Brain pericyte (primary cell): ENCODE measurements at places on chromosomes 16 and 17.

DNA sequence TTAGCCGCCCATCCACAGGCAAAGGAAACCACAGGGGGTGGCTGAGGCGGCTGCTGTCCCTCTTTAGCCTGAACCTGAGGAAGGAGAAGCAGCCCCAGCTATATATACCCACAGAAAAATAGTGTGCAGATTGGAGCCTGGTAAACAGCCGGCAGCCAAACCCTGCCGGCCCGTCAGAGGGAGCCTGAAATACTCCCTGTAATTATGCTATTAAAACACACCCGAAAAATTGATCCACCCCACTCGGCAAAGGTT lies 6.8 kb downstream of the PIEZO1 start:
- DNase-seq: no peak

DNA sequence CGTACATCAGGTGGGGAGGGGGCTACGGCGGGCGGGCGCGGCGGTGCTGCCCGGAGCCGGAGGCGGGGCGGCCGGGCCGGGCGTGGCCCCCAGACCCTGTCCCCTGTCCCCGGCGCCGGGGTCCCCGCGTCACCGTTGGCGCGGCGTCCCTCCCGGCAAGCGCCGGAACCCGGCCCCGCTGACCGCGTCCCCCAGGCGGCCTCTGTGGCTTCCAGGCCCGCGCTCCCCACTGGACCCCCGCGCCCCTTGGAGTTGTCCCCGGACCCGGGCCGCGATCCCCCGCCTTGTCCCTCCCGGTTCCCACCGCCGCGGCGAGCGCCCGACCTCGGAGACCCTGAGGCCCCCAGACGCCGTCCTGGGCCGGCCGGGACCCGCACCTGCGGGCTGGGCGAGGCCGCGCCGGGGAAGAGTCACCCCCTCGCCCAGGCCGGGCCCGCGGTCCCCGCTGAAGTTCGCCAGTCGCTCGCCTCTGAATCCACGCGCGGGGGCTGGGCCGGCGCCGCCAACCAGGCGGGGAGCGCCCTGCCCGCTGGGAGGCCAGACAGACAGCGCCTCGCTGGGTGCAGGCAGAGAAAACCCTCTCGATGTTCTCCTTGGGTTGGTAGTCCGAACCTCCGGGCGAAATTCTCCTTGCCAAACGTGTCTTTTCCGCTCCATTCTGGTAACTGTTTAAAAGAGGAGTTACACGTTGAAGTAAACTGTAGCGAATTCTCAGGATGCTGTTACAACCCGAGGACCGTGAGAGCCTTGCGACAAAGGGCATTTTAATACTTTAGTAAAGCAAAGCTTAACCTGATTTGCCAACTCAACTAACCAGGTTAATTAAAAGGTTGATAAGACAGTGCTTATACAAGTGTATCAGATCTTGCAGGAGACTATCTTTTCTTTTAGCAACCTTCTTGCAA lies 761 bp downstream of the GAN start:
- no peak for DNase-seq

GRCh38 chr16:7650431-7650830 lies 317.8 kb downstream of the RBFOX1 start:
- no peak for DNase-seq

- DNase-seq: no peak
Measured at GRCh38 chr16:7422036-7422888, 89.6 kb downstream of the RBFOX1 start.

GRCh38 chr16:81744911-81745310 lies 34.2 kb upstream of the PLCG2 start:
- no peak for DNase-seq

DNA sequence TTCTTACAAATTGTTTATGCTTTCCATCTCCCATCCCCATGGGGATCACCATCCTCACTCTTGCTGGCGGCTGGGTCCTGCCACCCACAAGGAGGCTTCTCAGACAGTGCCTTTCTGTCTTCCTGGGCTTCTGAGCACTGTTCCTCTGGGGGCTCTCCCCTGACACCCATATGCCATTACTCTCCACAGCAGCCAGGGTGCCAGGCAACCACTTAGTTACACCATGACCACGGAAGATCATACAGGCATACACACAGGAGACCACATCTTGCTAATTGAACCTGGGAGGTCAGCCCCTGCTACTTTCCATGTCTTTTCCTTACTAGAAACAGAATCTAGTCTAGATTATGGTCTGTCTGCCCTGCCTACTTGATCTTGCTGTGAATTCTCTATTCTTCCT lies 27.7 kb upstream of the HS3ST2 start:
- no peak for DNase-seq

GRCh38 chr17:59637611-59638310 lies 18.1 kb downstream of the CLTC start:
- no peak for DNase-seq

DNA sequence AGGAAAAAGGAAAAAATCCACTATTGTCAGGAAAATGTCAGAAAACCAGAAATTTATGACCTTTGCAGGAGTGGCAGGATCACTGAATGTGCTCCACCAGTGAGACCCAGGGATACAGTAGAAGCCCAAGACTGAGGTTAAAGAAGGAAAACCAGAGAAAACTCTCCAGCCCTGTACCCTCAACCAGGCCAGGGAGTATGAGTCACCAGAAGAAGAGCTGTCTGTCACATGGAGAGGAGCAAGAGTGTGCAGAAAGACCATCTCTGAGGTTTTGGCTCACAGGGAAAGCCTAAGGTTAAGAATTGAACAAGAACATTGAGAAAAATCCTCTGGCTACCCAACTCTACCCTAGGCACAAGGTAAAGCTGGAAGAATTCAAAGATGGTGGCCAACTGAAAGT lies 47.6 kb upstream of the MON1B start:
- DNase-seq: no peak

GRCh38 chr17:72474719-72475477 lies 354.1 kb downstream of the SOX9 start:
- no peak for DNase-seq

DNA sequence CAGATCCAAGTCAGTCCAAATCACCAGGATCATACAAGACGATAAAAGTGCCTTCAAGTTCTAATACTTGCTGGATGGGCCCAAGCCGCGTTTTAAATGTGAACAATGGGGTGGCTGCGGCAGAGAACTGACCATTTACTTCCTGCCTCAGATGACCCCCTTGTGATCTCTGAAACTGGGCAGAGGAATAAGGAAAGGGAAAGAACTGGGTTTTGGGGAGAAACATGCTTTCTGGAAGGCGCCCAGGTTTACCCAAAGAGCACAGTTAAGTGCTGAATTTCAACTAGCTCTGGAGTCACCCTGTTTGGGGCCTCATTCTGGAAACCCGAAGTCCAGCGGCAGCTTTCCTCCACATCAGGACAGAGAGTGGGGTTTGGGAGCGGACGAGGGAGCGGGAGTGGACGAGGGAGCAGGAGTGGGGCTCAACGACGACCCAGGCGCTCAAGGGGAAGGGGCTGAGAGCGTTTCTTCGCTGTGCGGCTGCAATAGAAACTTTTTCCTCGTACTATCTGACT lies 1.6 kb downstream of the FAM20A start:
- no peak for DNase-seq

DNA sequence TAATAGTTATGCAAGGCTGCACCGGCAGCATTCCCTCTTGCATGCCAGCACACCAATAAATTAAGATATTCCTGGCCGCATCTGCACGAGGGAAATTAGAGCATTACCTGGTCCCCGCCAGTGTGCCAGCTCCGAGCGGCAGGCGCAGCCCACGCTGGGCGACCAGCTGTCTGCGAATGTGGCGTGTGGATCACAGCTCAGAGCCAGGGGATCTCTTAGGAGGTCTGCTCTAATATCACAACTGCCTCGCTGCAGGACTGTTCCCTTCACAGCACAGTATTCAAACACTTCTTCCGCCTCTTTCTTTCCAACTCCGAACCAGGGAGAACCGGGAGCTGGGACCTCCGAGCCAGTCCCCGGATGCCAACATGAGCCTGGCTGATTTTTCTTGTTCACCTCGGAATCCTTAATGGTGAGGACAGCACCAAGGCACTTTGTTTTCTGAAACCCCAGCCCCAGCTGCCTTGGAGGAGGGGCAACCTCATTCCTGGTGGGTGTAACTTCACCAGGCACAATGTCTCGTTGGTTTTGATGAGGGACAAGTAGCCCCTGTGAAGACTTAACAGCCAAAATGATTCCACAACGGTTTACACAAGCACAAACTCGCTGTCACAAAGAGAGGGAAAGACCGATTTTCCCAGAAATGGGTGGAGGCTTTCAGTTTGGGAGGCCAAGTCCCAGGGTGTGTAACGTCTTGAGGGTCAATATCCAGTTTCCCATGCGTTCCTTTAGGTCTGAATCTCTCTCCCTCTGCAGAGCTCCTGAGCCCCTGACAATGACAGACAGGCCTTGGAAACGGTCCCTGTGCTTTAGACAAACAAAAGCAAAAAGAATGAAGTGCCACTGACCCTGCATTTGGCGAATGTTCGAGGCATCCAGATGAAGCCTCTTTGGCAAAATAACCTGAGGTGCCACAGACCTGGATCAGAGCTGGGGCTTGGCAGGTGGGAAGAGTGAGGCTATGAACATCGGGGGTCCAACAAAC lies 213.2 kb downstream of the C16orf78 start:
- DNase-seq: no peak

DNA sequence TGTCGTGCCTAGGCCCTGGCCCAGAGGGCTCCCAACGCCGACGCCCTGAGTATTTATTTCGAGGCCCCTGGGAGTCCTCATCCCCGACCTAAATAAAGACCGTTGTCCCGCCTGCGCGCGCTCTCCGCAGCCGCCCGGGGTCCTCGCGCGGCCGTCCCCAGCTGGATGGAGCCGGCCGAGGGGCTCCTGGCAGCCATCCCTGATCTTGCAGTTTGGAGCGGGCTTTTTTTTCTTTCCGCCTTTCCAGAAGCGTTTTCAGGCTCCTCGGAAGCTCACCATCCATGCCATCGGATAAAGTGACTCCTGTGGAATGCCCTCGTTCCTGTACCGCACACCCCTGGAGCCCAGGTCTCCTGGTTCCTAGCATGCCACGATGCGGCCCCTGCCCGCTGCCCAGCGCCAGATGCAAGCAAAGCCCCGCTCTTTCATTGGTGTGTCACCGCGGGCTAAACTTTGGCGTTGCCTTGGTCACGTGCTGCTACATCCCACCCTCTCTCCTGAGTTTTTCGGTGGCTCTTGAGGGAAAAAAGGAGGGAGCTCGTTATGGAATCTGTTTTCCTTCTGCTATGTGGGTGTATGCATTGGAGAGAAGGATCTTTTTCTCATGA lies 716 bp downstream of the TMEM94 start:
- no peak for DNase-seq

- DNase-seq: no peak
Measured at GRCh38 chr17:29577001-29577370, 8.5 kb downstream of the TP53I13 start.

DNA sequence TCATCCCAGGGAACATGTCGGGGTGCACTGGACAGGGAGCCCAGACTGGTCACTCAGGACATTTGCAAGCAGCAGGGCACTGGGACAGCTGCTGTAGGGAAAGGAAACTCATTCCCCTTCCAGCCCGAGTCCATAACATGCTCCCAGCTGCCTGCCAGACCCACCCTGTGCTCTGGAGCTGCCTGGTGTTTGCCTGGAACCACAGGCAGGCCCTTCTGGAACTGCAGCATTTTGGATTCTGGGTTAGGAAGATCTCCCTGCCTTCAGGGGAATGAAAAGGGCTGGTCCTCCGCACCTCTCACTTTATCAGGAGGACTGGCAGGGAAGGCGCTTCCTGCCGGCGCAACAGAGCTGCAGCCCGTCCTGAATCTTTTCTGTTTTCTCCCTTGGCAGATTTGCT lies 41.2 kb downstream of the MEAK7 start:
- no peak for DNase-seq

- no peak for DNase-seq
Measured at GRCh38 chr17:40501499-40501911, at the start of gene TNS4. Gene TNS4, minus strand, starts transcription at chr17:40501623. Its CDS starts 5,198 bp downstream, at chr17:40496425.

DNA sequence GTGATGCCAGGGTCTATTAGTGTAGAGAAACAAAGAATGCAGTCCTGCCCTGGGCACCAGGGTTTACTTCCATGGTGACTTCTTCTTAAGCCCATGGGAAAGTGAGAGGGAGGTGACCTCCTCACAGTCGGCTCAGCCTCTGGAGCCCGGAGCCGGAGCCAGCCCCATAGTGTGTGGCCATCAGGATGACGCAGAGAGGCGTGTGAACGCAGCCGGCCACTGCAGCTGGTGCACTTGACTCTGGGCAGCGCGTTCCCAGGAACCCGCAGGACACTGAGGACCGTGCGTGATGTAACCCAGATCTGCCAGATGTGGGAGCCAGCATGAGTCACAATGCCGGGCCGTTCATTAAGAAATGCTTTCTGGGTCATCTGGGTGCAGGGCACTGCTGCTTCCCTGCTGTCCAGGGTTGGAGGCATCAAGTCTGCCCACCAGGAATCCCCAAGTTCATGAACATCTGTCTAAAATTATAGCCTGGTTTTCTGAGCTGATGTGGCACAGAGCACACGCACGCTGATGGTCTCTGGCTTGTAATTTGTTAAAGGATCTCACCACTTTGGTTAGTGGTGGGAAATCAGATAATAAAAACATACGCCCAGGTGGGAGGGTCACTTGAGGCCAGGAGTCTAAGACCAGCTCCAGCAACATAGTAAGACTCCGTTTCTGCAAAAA lies 114.1 kb downstream of the PITPNC1 start:
- peak; percentile 100 for DNase-seq

DNA sequence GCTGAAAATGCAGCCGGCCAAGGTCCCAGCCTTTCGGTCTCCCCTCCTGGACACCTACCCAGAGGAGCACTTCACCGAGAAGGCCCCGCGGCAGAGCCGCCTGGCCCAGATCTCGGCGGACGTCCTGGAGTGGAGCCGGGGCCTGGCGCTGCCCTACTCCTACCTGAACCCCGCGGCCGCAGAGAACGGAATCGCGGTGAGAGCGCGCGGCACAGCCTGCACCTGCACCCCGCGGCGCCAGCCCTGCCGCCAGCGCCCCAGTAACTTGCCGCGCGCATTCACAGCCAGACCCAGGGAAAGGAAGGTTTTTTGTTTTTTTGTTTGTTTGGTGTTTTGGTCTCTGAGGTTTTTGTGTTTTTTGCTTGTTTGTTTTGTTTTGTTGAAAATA lies 15.2 kb downstream of the ALOX12B start:
- DNase-seq: no peak

DNA sequence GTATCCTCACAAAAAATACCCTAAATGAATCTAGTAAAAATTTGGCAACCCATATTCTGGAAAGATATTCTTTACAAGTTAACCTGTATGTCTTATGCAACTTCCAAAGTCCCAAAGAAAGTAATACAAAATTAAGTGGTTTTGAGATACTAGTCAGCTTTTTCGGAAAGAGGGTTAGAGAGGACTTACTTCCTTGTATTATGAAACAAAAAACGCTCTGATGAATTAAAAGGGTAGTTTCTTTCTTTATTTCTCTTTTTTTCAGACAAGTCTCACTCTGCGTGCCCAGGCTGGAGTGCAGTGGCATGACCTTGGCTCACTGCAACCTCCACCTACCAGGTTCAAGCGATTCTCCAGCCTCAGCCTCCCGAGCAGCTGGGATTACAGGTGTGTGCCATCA lies 51.6 kb downstream of the KANSL1 start:
- no peak for DNase-seq

DNA sequence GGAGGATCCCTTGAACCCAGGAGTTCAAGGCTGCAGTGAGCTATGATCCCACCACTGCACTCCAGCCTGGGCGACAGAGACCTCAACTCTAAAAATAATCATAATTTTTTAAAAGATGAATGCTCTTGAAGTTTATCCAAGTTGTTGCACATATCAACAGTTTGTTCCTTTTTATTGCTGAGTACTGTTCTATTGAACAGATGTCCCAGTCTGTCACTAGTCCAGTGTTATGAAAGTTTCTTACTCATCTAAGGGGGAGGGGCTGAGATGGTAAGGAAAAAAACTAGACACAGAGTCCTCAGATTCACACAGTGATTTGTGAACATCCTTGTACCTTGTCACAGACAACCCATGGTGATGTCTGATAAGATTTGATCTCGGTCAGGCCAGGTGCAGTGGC lies 3.9 kb downstream of the ACAP1 start:
- no peak for DNase-seq
